Karpas-422 (cell line): ENCODE measurements at places on chromosomes 3 and 15.

- no peak for DNase-seq
These were observed 166.1 kb downstream of the ZNF621 start for GRCh38 chr3:40690749-40691451.

DNA sequence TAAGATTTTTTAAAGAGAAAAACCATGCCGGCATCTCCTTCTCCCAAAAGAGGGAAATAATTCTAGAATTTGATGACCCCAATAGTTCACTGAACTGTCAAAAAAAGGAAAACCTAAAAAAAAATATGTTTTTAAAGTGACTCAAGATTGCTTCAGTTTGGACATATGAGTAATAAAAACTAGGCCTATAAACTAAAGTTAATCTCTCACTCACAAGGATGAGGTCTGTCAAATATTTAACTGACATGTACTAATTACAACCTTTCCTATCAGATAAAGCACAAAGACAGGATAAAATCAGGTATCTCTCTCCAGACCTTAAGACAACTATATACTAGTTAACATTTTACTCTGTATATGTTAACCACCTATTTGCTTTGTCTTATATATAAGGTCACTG, 231.9 kb downstream of the NSUN3 start:
- DNase-seq, result no peak

DNA sequence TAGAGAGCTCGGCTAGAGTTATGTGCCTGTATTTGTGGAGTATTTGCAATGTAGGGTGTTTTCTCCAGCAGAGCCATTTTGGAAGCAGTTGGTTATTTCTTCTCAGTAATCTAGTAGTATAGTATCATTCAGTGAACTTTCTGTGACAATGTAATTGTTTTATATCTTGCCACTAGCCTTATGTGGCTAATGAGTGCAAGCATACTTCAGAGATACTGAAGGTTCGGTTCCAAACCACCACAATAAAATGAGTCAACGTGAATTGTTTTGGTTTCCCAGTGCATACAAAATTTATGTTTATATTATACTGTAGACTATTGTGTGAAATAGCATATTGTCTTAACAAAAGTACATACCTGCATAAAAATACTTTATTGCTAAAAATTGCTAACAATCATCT, 286.9 kb upstream of the TBL1XR1 start:
- DNase-seq, result no peak

DNA sequence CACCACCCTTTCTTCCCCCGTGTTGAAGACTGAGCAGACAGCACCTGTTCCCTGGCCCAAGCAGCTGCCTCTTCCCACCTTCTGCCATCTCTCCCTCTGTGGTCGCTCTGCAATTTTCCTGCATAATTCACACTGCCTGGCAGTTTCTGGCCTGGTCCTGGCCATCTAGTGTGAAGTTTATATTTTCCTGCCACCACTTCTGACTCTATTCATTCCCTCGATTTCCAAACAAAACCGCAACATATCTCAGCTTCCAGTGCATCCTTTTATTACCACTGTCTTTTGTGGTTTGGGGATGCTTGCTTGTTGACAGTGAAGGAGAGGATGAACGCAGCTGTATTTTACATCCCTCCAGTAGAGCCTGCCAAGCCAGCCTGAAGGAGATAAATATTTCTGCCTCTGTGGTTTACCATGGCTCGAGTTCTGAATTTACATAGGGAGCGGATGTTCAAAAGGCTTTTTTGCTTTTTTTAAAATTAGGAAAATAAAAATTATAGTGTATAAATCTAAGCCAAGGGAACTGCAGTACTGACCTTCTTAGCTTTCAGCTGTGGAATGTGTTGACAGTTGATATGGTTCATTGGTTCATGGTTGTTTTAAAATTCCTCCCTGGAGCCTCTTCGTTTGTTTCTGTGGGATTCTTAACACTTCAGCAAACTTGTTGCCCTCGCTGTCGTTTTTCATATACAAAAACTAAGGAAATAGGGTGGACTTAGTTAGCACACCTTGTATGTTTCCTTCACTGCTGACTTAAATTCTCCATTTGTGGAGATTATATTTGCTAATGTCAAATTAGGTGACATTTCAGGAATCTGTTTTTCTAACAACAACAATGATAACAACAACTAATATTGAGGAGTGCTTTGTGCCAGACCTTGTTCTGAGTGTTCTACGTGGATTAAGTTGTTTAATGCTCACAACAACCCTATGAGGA, 250.5 kb downstream of the ADAMTSL3 start:
- DNase-seq, result no peak

DNA sequence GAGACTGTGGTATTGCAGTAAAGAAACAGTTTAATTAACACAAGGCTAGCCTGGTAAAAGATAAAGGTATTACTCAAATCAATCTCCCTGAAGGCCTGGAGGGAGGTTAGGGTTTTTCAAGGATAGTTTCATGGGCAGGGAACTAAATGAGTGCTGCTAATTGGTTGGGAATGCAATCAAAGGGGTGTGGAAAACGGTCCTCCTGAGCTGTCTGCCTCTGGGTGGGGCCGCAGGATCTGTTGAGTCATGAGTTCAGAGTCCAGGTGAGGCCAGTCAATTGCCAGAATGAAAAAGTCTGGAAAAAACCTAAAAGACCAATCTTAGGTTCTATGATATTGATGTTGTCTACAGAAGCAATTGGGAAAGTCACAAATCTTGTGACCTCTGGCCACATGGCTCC, 293.2 kb downstream of the MCTP2 start:
- no peak for DNase-seq

DNA sequence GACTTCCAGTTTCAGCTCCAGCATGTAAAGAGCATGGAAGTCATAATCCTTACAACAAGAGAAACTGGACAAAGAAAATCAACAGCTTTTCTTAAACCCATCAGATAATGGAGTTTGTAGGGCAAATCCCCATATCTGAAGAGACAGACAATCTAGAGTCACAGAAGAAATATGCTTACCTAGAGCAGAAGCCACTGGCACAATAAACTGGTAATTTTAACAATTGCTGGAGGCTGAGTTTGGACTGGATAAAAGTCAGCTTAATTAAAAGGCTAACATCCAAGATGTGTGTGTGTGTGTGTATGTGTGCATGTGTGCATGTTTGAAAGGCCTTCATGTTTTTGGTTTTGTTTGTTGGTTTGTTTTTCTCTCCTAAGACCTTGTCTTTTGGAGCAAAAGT, 50.6 kb downstream of the TM4SF18 start:
- DNase-seq, result no peak

DNA sequence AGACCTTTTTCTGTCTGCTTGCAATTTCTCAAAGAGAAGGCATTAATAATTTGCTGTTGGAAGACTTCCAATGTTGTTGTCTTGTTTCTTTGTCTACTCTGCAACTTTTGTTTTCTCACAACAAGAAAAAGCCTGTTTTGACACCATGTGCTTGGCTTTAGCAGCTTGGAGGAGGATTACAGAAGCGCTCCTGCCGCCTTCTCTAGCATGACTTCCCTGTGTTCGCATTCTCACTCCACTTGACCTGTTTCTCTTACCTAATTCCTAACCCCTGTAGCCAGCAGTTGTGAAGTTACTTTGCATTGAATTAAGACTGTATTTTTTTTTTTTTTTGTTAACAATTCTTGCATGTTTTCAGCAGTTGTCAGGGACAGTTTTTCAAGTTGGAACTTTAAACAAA, 235.3 kb upstream of the GOLIM4 start:
- no peak for DNase-seq

- DNase-seq, result no peak
These were observed 497.9 kb upstream of the SGO1 start for GRCh38 chr3:20683910-20684309.

- DNase-seq, result peak; percentile 64
These were observed 17.2 kb upstream of the TIMP4 start for GRCh38 chr3:12175844-12176453.

- no peak for DNase-seq
These were observed 16.4 kb downstream of the PXYLP1 start for GRCh38 chr3:141248064-141248463.

GRCh38 chr3:119817583-119818363, 35.9 kb downstream of the NR1I2 start:
- DNase-seq, result no peak

GRCh38 chr3:123124971-123125370, 58.1 kb downstream of the PDIA5 start:
- no peak for DNase-seq

DNA sequence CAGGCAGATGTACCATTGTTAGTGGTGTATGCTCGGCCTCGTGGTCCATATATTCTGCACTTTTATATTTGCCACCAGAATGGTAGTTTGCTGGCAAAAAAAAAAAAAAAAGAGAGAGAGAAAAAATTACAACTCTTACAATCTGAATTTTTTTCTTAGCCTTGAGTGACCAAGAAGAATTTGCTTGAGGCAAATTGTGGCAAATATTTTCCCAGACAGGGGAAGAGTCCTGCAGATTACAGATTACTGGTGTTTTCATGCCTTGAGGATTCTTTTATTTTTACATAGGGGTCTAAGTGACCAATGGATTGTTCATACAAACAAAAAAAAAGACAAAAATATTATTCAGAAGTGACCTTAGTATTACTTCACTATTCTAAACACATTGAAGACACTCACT, 283.3 kb downstream of the BBX start:
- no peak for DNase-seq

GRCh38 chr15:89803941-89804800, 10.5 kb downstream of the ANPEP start:
- DNase-seq, result no peak

DNA sequence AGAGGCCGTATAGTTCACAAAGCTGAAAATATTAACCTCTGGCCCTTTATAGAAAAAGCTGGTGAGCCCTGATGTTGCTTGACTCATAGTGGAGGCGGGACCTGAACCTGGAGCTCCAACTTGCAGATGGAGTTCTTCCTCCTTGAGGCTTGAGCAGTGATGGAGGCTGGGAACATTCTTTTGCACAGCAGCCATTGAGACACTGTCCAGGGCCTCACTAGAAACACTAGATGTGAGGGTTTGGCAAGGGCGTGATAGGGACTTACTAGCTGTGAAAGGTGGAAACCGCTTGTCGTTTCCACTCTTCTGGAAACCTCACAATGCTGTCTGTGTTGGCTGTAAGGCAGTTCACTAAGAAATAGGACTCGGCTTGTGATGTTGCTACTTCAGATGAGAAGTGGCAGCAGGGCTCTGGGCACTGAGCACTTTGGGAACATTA, 12.5 kb downstream of the SMAD6 start:
- no peak for DNase-seq
